SIG-M5 (cell line): ENCODE measurements at places on chromosomes 5 and 9.

DNA sequence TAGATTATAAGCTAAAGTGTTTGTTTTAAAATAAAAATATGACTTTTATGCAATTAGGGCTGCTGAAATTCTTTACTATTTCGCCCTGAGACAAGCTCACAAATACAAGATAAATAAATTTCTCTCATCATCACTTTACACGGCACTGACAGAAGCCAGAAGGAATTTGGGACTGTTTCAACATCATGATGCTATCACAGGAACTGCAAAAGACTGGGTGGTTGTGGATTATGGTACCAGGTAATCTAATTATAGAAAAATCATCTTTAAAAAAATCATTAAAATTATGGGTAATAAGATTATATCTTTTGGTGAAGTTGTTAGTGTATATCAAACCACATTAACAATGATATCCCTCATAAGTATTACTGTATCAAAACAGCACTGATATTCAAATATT is 95.0 kb downstream of the MAN2A1 start:
- no peak for DNase-seq

DNA sequence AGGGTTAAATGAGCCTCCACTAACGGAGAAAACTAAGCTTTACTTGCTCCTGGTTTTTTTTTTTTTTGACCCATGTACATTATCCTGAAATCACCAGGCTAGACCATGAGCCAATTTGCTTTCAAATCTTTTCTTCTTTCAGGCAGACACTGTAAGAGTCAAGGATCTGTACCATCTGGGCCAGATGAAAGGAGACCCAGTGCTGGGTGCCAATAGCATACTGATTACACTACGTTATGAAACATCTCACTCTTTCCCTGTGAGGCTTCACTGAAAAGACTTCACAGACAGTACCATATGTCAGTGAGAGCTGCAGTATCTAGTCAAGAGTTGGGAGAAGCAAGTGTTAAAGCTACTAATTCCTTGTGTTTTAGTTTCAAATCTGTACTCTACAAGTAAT is 161.2 kb upstream of the PTPRD start:
- no peak for DNase-seq

- DNase-seq: no peak
Observed at GRCh38 chr9:77663754-77664153, 15.6 kb upstream of the GNA14 start.

DNA sequence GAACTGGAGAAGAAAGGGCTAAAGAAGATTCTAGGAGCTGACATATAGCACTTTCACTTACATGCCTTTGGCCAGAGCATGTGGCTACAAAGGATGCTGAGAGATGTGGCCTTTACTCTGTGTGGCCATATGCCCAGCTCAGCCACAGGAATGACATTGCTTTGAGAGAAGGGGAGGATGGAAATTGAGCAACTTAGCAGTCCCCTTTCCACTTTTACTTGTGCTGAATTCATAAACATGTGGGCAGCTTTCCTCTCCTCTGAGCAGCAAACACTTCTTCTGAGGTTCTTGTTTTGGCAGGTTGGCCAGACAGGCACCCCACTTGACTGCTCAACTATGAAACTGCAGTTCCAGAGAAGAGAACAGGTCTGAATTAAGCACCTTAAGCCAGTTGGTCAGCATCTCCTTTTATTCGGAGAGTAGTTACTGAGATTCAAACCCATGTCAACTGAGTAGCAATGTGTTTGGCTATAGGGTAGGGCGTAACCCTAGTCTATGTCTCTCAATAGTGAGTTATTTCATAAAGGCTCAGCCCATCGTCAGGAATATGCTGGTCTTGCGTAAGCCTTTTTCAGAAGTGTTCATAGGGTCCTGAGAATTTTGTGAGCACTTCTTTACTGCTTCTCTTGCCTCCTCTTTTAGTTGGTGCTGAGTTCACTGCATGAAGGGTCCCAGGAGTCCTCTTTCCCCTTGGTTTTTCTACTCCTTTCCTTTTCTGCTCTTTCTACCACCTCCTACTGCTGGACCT is 134.5 kb downstream of the PALM2AKAP2 start:
- no peak for DNase-seq

- DNase-seq: no peak
Observed at GRCh38 chr9:70392189-70392588, 22.3 kb downstream of the KLF9 start.
